ENCODE measurements at places on chromosomes 16 and 17. TPM values are rescaled to one million over a fixed set of nuclear protein-coding genes. Genes with fewer than 3 reads are reported as not detected.

Gene NEUROD2
- total RNA-seq = not detected

Gene KCNG4
- total RNA-seq = not detected

Gene SEZ6
- not detected for total RNA-seq

Gene TPSD1
- total RNA-seq = 2.0 TPM

Gene CCL14
- total RNA-seq = 12.4 TPM

Gene ATXN2L
- total RNA-seq = 62.6 TPM

Gene MRPL10
- total RNA-seq = 43.5 TPM

Gene KRTAP2-2
- total RNA-seq = not detected

Gene KRTAP2-3
- total RNA-seq = not detected

Gene NDUFAF8
- total RNA-seq = 35.2 TPM

Gene OR1G1
- not detected for total RNA-seq

Gene C16orf46
- 0.64 TPM for total RNA-seq

Gene ZNF629
- total RNA-seq = 16.2 TPM

Gene METTL16
- total RNA-seq = 26.9 TPM

Gene GIT1
- 28.5 TPM for total RNA-seq

Gene CCL17
- total RNA-seq = not detected

Gene CCT6B
- 4.4 TPM for total RNA-seq

Gene DDX19B
- total RNA-seq = 37.0 TPM

Gene MT4
- total RNA-seq = not detected

Gene ATAD5
- total RNA-seq = 3.1 TPM

Gene FOXO3B
- total RNA-seq = 4.6 TPM

Gene POLR2C
- 129 TPM for total RNA-seq

Gene ATF7IP2
- 9.4 TPM for total RNA-seq

Gene TBC1D3G
- not detected for total RNA-seq

Gene CCL4
- 5.2 TPM for total RNA-seq

Gene CRYBA1
- not detected for total RNA-seq

Gene ZFHX3
- total RNA-seq = 10.8 TPM

Gene FBXW10B
- 4.9 TPM for total RNA-seq

Gene P2RX5
- 0.32 TPM for total RNA-seq

Gene NTN3
- total RNA-seq = not detected

Gene SAMD14
- 0.16 TPM for total RNA-seq

Gene KRT15
- total RNA-seq = 2,244 TPM

Gene TLCD1
- total RNA-seq = 8.3 TPM

Gene SEPTIN1
- 2.7 TPM for total RNA-seq

Gene ASPA
- 1.6 TPM for total RNA-seq

Gene ANKRD40CL
- not detected for total RNA-seq

Gene TMEM219
- total RNA-seq = 128 TPM

Gene SKAP1
- 5.9 TPM for total RNA-seq

Gene KIFC3
- 36.1 TPM for total RNA-seq

Gene PTGES3L
- total RNA-seq = 0.66 TPM

Gene TOM1L2
- total RNA-seq = 39.1 TPM

Gene SGCA
- 2.6 TPM for total RNA-seq

Gene GPRC5C
- total RNA-seq = 24.3 TPM

Gene OR3A3
- not detected for total RNA-seq

Gene CNGB1
- not detected for total RNA-seq

Gene CTDNEP1
- total RNA-seq = 67.5 TPM

Gene RNF222
- total RNA-seq = not detected

Gene EVI2A
- total RNA-seq = 34.2 TPM

Gene CTU2
- total RNA-seq = 8.2 TPM

Gene KRTAP16-1
- total RNA-seq = not detected

Gene BCAR1
- 38.7 TPM for total RNA-seq

Gene CA5A
- total RNA-seq = not detected

Gene MYH1
- total RNA-seq = 1.9 TPM

Gene ACSM5
- total RNA-seq = 8.8 TPM

Gene ELMO3
- 35.0 TPM for total RNA-seq

Gene KRTAP9-2
- not detected for total RNA-seq

Measured in breast epithelium (tissue), 4 donors.